ENCODE measurements at places on chromosomes 7 and 10. TPM values are rescaled to one million over a fixed set of nuclear protein-coding genes. Genes with fewer than 3 reads are reported as not detected.
A peak's percentile ranks its signal among the peaks of the same experiment; 100 is the strongest.

DNA sequence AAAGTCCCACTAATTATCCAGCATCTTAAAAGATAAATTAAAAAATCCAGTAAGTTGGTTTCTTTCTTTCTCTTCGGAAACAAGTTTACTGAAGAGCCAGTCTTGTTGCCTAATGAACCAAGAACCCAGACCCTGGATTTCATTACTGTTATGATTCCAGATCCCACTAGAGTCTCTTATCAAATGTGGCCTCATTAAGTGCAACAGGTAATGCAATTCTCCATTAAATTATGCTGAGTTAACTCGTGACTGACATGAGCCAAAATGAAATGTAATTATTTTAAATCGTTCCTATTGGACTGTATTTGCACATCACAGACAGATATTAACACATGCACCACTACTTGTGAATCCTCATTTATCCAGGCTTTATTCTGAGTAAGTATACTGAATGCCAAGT is 115.6 kb downstream of the NXPH1 start:
- H3K36me3 ChIP-seq, result no peaks in the 10 kb centered on the region
- no peak overlapping the region for H3K27ac ChIP-seq
- no peak for DNase-seq
- no peak overlapping the region for H3K4me3 ChIP-seq

DNA sequence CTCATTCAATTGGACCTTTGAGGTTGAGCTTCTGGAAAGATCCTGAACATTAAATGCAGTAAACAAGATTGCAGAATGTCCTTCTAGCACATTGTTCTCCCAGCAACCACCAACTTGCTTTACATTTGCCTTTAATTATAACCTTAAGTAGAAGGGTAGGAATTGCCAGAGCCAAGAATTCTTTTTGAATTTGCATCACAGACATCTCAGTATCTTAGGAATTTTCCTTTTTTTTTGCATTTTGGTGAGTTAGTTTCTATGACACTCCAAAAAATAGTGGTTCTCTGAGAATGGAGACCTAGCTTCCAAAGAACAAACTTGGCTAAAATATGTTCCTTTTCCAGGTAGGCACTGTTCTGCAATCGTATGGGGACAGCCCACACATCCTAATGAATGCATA is 456.0 kb downstream of the GATA3 start:
- no peak overlapping the region for H3K4me3 ChIP-seq
- no peak for DNase-seq
- H3K36me3 ChIP-seq, result no peaks in the 10 kb centered on the region
- no peaks in the 10 kb centered on the region for H3K4me1 ChIP-seq
- H3K27ac ChIP-seq, result no peak overlapping the region
- peaks cover 43% of the 10 kb centered on the region for H3K27me3 ChIP-seq

- H3K36me3 ChIP-seq, result peaks cover 8% of the 10 kb centered on the region
- H3K27ac ChIP-seq, result peak overlapping the region; percentile 49
- no peak for DNase-seq
- peaks cover 17% of the 10 kb centered on the region for H3K4me1 ChIP-seq
- H3K4me3 ChIP-seq, result no peak overlapping the region
- no peaks in the 10 kb centered on the region for H3K27me3 ChIP-seq
Observed at GRCh38 chr10:31912898-31913850, 15.5 kb downstream of the ARHGAP12 start.

GRCh38 chr10:131983780-131984179 is 2.1 kb upstream of the BNIP3 start:
- H3K36me3 ChIP-seq, result peaks cover 1% of the 10 kb centered on the region
- H3K4me3 ChIP-seq, result peak overlapping the region; percentile 65
- H3K4me1 ChIP-seq, result peaks cover 13% of the 10 kb centered on the region
- DNase-seq, result no peak
- H3K27me3 ChIP-seq, result peaks cover 16% of the 10 kb centered on the region

- DNase-seq, result peak; percentile 12
- H3K4me3 ChIP-seq, result no peak overlapping the region
- no peaks in the 10 kb centered on the region for H3K36me3 ChIP-seq
- peaks cover 3% of the 10 kb centered on the region for H3K4me1 ChIP-seq
- H3K27me3 ChIP-seq, result no peaks in the 10 kb centered on the region
Observed at GRCh38 chr7:29105752-29106668, 40.3 kb downstream of the CPVL start.

- no peaks in the 10 kb centered on the region for H3K27me3 ChIP-seq
- no peaks in the 10 kb centered on the region for H3K4me1 ChIP-seq
- peaks cover 28% of the 10 kb centered on the region for H3K36me3 ChIP-seq
- H3K27ac ChIP-seq, result no peak overlapping the region
Observed at GRCh38 chr7:154947604-154948003, 55.3 kb downstream of the PAXIP1 start.

Gene MYPN
- 0.22 TPM for total RNA-seq

GRCh38 chr10:48598243-48598935 is 6.5 kb downstream of the ARHGAP22 start:
- peaks cover 4% of the 10 kb centered on the region for H3K27me3 ChIP-seq
- peaks cover 38% of the 10 kb centered on the region for H3K4me1 ChIP-seq
- H3K36me3 ChIP-seq, result no peaks in the 10 kb centered on the region
- no peak overlapping the region for H3K4me3 ChIP-seq
- H3K27ac ChIP-seq, result peak overlapping the region; percentile 20

DNA sequence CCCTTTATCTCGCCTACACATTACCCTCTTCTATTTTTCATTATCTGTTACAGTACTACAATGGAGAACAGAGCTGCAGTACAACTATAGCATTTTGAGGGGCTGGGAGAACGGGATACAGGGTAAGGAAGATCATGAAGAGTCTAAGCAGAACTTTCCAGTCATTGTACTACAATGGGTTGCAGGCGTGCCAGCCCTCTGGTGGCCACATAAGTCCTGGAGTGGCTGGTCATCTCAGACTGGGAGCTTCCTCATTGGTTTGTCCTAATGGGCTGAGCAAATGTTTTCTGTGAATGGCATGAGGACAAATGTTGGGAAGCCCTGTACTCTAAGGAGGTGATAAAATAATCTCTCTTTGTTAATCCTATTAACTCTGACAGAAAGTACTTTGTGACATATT is 33.0 kb downstream of the TMEM106B start:
- H3K36me3 ChIP-seq, result peaks cover 2% of the 10 kb centered on the region
- no peak for DNase-seq
- H3K27ac ChIP-seq, result no peak overlapping the region
- no peak overlapping the region for H3K4me3 ChIP-seq

Gene NXPH1
- not detected for total RNA-seq

DNA sequence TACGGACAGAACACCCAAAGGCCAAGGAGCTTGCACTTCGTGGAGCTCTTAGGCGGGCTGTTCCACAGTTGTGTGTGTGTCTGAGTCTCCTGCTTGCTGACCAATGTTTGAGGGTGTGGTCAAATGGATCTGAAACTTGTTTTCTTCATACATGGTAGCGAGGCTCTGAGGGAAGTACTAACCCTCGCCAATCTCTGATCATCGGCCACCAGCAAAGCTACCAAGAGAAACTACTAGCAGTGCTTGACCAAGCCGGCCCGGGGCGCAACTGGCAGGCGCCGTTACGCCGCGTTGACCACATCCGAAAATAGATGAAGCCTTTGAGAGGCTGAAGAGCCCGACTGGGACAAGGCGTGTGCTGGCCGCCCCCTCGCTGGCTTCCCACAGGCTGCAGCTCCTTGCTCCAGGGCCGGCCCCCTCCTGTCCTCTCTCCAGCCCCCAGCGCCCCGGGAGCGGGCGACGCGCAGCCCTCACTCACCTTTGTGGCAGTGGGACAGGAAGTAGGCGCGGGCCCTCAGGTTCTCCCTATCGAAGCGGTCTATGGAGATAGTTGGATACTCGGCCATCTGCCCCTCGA is 384 bp downstream of the DCLRE1C start:
- H3K4me1 ChIP-seq, result peaks cover 13% of the 10 kb centered on the region
- no peak for DNase-seq
- H3K36me3 ChIP-seq, result no peaks in the 10 kb centered on the region
- no peaks in the 10 kb centered on the region for H3K27me3 ChIP-seq
- peak overlapping the region; percentile 94 for H3K27ac ChIP-seq

Gene ADRB1
- total RNA-seq, result not detected

Gene ORC5
- 26.4 TPM for total RNA-seq

GRCh38 chr7:135747366-135747765 is 1.2 kb downstream of the FAM180A start:
- H3K4me3 ChIP-seq, result no peak overlapping the region
- no peaks in the 10 kb centered on the region for H3K27me3 ChIP-seq
- H3K36me3 ChIP-seq, result no peaks in the 10 kb centered on the region

DNA sequence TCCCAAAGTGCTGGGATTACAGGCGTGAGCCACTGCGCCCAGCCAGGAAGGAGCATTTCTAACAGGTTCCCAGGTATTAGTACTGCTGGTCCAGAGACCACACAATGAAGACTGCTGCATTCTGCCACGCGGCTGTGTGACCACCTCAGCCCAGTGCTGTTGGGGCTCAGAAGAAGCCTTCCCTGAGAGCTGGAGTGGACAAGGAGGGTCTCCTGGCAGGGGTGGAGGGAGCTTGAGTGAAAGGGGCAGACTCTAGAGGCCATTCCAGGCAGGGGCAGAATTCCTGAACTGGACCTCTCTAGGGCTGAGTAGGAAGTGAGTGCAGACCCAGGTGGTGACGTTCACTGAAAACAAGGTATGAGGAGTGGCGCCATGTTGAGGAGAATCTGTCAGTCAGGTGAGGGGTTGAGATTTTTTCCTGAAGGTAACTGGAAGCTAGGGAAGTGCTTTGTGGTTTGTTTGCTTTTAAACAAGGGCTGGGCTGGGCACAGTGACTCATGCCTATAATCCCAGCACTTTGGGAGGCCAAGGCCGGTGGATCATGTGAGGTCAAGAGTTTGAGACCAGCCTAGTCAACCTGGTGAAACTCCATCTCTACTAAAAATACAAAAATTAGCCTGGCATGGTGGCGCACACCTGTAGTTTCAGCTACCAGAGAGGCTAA is 67.6 kb downstream of the TACC2 start:
- no peak overlapping the region for H3K4me3 ChIP-seq
- H3K36me3 ChIP-seq, result peaks cover 1% of the 10 kb centered on the region
- H3K27me3 ChIP-seq, result no peaks in the 10 kb centered on the region
- H3K27ac ChIP-seq, result no peak overlapping the region

DNA sequence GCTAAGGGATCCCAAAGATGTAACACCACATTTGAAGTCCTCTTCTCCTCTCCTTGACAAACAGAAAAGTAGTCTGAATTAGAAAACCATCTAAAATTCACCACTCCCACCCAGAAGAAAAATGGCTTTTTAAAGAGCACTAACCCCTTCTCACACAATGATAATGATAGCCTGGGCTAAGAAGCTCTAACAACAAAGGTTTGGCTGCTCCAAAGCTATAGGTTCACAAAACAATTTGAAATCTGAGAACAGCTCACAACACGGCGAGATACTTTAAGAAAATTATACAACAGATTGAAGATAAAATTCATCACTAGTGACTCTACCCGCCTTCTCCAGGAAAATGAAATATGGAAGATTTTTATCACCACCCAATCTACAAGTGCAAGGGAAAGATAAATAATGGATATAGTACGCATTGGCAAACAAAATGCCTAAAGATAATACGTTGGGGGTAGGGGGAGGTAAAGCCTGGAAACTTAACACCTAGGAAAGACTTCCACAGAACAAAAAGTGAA is 7.4 kb downstream of the ITGB1 start:
- peak overlapping the region; percentile 54 for H3K4me3 ChIP-seq
- DNase-seq, result no peak
- H3K4me1 ChIP-seq, result peaks cover 74% of the 10 kb centered on the region
- H3K27me3 ChIP-seq, result no peaks in the 10 kb centered on the region

Gene ZNF467
- total RNA-seq, result 16.1 TPM

DNA sequence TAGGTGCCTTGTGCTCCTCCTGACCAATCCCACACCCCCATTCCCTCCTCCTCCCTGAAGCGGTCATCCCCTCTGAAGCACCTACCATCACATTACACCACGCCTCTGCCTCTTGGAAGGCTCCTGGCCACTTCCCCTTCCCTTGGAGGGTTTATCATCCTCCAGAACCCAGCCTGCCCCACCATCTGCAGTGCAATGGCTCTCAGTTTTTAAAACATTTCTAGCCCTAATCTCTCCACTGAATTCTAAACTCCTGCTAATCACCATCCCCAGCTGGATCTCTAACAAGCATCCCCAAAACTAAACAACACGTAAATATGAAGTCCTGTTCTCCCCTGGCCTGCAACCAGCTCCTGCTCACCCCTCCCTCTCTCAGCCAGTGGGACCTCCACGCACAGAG is 70.6 kb downstream of the PIP4K2A start:
- DNase-seq, result no peak
- peaks cover 32% of the 10 kb centered on the region for H3K4me1 ChIP-seq
- no peak overlapping the region for H3K4me3 ChIP-seq
- H3K27me3 ChIP-seq, result no peaks in the 10 kb centered on the region

DNA sequence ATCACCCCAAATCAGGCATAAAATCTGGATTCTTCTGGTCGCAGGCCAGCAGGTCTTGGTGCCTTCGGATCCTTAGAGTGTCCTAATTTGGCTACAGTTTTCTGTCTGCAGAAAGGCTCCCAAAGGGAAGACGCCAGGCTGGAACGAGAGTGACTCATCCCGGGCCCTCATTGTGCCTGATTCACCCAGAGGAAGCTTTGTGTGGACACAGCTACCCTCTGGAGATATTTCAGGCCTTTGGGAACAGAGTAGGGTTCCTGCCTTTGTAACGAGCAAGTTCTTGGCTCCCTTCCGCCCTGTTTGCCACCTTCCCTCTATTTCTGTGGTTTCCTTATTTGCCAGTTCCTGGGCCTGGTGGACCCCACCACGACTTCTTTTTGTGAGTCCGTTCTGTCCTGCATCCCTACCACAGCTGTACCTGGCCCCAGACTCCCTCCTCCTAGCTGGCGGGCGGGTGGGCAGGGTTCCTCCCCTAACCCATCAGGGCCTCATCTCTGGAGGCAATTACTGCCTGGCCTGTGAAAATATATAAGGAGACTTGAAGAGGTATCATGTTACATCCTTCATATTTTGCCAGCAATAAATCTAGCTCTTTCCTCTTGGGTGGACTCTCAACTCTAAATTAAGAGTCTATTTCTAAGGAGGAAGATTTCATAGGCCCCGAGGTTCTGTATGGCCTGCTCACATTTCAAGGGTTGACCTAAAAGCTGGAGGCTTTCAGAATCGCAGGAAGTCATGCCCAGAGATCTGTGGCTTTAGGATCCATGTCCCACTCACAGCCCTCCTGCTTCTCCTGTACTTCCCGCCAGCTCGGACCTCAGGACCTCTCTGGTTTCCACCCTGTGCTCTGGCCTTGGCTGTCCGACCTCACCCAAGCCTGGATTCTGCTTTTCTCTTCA is 219.2 kb upstream of the ZNF32 start:
- H3K36me3 ChIP-seq, result no peaks in the 10 kb centered on the region
- no peak overlapping the region for H3K27ac ChIP-seq

Gene SRGN
- total RNA-seq, result not detected

Gene FAM170B
- not detected for total RNA-seq

Gene CUBN
- total RNA-seq, result 0.98 TPM

DNA sequence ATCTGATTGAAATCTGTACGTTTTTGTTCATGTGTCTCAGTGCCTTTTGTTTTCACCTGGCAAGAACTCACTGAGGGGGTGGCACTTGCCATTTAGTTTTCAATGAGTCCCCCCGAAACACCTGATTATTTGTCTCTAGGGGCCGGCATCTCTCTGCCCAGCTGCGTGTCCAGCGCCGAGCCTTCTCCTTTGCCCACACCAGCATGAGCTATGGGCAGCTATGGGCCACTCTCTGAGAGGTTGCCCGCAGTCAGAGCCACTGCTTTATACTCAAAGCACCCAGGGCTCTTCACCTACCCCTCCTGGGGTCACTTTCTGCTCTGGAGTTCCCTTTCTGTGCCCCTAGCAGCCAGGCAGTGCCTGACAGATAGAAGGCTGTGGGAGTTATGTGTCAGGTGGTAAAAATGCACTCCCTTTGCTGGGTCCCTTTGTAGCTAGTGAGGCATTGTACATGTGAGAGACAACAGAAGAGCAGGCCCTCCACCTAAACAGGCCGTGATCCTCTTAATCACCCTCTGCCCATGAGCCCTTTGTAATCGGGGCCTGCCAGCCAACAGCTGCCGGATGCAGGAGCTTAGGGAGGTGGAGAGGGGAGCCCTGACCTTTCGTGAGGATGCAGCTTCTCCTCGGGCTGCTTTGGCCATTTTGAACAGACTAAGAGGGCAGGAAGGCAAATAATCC is 133.1 kb upstream of the NPS start:
- H3K27ac ChIP-seq, result no peak overlapping the region
- no peaks in the 10 kb centered on the region for H3K27me3 ChIP-seq
- no peak overlapping the region for H3K4me3 ChIP-seq
- H3K4me1 ChIP-seq, result no peaks in the 10 kb centered on the region

Data from progenitor cell of endocrine pancreas (in vitro differentiated cells).